ENCODE measurements at places on chromosomes 16 and 17.

DNA sequence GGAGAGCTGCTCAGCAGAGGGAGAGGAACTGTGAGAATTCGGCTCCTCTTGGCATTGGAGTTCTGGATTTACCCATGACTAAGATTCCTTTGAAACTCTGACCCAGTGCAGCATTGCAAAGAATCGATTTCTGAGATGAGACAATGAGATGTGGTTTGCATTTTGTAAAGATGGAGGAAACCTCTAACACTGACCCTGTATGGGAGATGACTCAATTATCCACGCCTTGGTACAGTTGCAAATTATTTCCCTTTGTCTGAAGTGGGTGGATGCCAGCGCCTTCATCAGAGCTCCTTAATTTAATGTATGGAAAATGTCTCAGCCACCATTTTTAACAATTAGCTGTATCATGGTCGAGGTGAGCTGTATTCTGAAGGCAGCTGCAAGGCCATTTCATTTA lies 53.4 kb downstream of the NUP93 start:
- DNase-seq: no peak

DNA sequence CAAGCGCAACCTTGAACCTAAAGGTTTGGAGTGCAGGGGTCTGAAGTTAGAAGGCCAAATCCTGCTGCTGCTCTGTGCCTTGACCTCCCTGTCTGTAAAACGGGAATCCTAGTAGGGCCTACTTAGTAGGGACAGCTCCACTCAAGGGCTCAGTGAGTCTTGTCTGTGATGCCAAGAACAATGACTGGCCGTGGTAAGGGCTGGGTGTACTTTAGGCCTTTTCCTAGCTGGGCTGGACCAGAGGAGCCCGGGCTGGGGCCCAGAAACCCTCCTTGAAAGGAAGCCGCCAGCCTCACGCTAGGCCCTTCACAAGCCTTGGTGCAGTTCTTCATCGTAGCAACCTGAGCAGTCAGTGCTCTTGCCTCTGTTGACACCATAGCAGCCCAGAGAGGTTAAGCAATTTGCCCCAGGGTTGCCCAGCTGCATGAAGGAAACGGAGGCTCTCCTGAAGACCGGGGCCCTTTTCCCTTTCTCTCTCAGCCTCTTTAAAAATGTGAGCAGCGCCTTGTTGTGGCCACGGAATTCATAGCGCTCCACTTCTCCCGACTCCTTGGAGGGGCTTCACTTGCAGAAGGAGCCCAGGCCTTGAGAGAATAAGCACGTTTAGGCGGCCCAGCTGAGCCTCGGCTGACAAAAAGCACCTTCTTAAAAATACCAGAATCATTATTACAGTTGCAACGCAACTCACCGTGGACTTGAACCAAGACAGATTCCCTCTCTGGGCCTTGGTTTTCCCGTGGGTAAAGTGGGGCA lies 4.4 kb downstream of the NECAB2 start:
- no peak for DNase-seq

GRCh38 chr17:7586673-7587419 lies 3.0 kb downstream of the SOX15 start:
- DNase-seq: no peak

DNA sequence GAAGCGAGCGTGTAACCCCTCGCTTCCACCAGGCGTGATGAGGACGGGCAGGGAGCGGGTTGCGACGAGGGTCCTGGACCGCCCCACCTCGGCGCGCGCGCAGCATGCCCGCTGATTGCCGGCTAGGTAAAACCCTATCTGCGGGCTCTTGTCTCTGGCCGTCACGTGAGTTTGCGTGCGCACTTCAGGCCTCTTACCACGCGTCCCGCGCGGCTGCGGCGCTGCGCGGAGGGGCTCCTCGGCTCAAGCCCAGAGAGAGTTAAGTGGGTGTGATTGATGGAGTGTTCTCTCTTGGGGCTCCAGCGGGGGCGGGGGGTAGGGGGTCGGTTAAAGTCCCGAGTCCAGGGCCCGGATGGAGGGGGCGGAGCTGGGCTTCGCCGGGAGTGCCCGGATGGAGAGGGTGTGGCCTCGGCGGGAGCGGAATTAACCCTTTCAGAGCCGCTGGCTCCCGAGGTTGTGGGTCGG lies 7.9 kb downstream of the KDM6B start:
- peak; percentile 83 for DNase-seq

DNA sequence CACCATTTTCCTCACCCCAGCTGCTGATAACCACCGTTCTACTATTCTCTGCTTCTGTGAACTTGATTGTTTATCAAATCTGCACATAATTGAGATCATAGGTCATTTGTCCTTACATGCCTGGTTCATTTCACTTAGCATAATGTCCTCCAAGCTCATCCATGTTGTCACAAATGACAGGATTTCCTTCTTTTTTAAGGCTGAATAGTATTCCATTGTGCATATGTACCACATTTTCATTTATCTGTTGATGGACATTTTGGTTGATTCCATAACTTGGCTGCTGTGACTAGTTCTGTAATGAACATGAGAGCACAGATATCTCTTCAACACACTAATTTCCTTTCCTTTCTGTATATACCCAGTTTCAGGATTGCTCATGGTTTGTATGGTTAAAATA lies 225.3 kb upstream of the TBX2 start:
- DNase-seq: no peak

DNA sequence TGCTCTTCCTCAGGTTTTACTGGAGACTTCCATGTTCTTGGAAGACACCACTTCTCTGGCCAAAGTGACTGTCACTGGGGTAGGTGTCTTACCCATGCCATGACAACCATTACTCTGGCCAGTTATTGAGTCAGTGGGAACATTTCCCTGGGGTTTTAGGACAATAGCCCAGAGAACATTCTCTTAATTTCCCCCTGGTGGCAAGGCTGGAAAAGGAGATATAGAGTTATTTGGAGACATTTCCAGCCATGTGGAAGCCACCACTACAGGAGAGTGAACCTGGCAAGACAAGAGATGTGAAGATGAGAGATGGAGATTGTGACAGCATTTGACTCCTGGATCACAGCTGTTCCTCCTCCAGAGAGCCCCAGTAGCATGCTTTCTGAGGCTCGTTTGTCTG lies 106.2 kb downstream of the CDK5R1 start:
- DNase-seq: no peak

Measured in activated CD4-positive, alpha-beta T cell treated with anti-CD3 and anti-CD28 coated beads, Interleukin-2, amount 50 U/mL, for 24 hours (primary cell).